CD4-positive, alpha-beta memory T cell (primary cell): ENCODE measurements at places on chromosomes 12 and 14. TPM values are rescaled to one million over a fixed set of nuclear protein-coding genes. Genes with fewer than 3 reads are reported as not detected.

COX14 gene
- 61.6 TPM for total RNA-seq

SYNE2 gene
- 259 TPM for total RNA-seq

DNA sequence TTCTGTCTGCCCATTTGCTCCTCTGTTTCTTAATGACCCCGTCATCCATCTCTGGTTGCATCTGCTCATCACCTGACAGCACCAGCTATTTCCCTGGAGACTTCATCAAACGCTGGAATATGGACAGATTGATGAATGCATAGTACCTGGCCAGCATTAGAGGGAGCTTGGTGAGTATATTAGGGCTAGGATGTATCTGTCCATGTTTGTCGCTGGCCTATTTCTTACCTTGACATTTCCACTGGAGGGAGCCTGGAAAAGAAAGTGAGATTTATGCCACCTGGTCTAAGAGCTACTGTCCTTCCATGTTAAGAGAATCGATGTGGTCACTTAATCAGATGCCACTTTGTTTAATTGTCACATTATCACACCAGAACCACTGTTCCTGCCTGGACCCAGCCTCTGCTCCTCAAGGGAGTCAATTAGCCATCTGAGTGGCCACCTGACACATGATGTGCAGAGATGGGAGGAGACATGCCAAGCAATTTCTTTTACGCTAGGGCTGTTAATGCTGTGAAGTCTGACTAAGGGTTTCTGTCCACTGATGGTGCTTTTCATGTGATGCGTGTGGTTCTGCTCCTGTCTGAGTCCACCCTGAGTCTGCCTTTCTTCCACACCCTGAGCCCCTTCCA is 75.3 kb upstream of the SFSWAP start:
- no peak for DNase-seq

DAO gene
- total RNA-seq, result not detected

CACNA1C gene
- total RNA-seq, result 0.06 TPM

GRCh38 chr14:20455355-20456300 is 602 bp downstream of the APEX1 start:
- no peak for DNase-seq

GRCh38 chr12:126198966-126199692 is 1133.9 kb downstream of the AACS start:
- DNase-seq, result no peak

DNA sequence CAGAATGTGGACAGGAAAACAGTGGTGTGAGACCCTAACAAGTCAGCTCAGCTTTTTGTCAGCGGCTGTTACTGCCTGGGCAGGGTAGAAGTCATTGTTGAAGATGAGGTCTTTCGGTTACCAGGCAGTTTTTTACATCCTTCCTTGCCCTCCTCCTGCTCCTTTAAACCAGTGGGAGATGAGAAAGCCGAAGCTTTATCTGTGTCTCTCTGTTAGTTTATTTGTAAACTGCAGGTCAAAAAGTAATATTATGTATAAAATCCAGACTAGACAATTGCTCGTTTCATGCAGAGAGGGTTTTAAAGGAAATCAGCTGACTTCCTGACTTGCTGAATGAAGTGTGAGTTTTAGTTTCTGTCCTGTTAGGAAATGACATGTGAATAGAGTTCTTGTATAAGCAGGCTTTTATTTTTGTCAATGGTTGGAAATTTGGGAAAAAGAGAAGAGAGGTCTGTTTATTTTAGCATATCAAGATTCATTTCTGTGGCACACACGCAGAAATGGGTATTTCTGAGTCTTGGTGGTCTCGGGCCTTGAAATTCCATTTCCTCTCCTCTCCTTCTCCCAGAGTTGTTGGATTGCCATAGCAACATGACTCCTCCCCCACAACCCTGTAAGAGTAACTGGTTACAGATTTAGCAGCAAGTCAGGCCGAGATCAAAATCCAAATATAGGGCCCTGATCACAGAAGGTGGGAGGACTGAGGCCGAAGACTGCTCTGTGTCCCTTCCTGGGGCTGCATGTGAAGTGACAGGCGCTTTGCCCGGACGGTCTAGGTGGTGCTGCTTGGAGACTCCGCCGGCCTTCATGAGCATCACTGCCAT is 60.8 kb downstream of the SAMD4A start:
- peak; percentile 61 for DNase-seq

- DNase-seq, result no peak
These were observed 5.5 kb downstream of the PABPN1 start for GRCh38 chr14:23326491-23327332.

DNA sequence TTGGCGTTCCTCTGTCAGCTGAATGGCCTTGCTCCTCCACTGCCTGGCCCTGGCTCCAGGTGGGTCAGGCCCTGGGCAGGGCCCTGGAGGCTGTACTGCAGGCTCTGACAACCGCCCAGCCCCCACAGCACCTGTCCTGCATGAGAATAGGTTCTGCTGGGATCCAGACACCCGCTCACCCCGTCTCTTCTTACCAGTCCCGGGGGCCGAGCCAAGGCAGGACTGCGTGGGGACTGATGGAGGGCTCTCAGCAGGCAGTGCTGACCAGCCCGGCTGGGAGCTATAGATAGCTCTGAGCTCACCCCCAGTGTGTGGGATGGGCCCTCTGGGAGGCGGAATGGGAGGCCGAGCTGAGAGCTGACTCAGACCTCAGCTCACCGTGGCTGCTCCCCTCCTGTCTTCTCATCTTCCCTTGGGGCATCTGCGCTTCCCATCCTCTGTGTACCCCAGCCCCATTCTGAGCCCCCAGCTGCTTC is 39.6 kb downstream of the TEAD4 start:
- DNase-seq, result no peak

GRCh38 chr12:131122631-131123030 is 168.9 kb downstream of the ADGRD1 start:
- DNase-seq, result no peak

- no peak for DNase-seq
These were observed 663.4 kb upstream of the MIS18BP1 start for GRCh38 chr14:45916340-45916953.

CLEC9A gene
- not detected for total RNA-seq

- DNase-seq, result no peak
These were observed 49.4 kb upstream of the BCL11B start for GRCh38 chr14:99321236-99321925.

- DNase-seq, result no peak
These were observed 123.0 kb downstream of the SCARB1 start for GRCh38 chr12:124740691-124741137.

- DNase-seq, result no peak
These were observed 84.2 kb downstream of the AACS start for GRCh38 chr12:125149160-125150108.

DNA sequence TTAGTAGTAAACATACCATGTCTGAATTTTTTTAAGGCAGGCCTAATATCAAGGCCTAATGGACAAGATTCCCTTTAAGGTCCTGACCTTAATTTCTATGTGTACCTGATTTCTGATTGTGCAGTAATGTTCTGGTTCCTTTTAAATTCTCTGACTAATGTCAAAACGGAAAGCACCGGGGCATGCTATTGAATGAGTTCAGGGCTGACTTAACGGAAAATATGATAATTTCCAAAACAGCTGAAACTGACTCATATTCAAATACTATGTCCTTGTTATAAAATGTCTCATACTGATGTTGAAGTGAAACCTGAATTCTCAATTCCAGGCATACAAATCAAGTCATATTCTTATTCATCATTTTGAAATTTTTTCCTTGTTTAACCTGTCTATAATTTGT is 6.7 kb downstream of the TAS2R43 start:
- no peak for DNase-seq

GRCh38 chr12:72269491-72269890 is 2.7 kb upstream of the TRHDE start:
- no peak for DNase-seq

LPAR5 gene
- total RNA-seq, result 11.1 TPM

RNASE2 gene
- not detected for total RNA-seq

RTRAF gene
- total RNA-seq, result 105 TPM

DNA sequence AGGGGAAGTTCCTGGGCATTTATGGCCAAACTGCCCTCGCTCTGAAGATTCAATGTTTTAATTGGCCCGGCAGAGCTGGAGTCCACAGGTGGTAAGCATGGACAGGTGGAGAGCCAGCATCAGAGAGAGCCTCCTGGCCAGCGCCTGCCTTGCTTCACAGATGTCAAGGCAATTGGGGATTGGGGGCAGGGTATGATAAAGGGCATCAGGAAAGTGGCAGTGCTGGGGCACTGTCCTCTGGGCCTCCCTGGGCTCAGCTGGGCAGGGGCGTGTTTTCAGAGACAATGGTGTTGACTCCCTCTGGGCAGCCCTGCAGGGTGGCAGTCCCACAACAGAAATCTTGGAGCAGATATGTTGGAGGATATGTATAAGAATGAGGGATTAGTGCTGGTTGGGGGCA is 237.3 kb downstream of the CACNA1C start:
- no peak for DNase-seq

GEMIN2 gene
- total RNA-seq, result 13.4 TPM

- peak; percentile 70 for DNase-seq
These were observed 3.6 kb downstream of the SMARCD1 start for GRCh38 chr12:50088577-50089335.

- DNase-seq, result no peak
These were observed 48.4 kb downstream of the BICD1 start for GRCh38 chr12:32155041-32155440.

GRCh38 chr12:12266389-12266872 is 413 bp downstream of the LRP6 start:
- DNase-seq, result no peak

- no peak for DNase-seq
These were observed 10.1 kb downstream of the PGAM5 start for GRCh38 chr12:132720606-132721345.

CCDC175 gene
- not detected for total RNA-seq

- DNase-seq, result no peak
These were observed 239.0 kb upstream of the ATP2B1 start for GRCh38 chr12:89947437-89948270.

ENDOU gene
- total RNA-seq, result not detected
